Activated T-helper 17 cell treated with anti-CD3 and anti-CD28 coated beads, Interleukin-2, amount 50 U/mL, for 72 hours (primary cell): ENCODE measurements at places on chromosomes 16 and 17. TPM values are rescaled to one million over a fixed set of nuclear protein-coding genes. Genes with fewer than 3 reads are reported as not detected.

DNA sequence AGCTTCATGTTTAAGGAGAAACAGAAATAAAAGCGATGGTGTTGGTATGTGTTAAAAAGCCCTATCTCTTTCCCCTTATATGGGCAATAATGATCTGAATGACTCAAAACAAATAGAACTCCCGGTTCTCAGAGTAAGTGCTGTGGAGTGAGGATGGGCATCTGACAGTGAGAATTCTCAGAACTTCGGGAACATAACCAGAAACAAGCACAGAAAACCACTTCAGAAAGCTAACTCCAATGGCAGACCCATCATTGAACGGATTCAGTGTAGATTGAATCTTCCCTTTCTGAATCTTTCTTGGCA is 67.2 kb downstream of the CDH8 start:
- no peak for ATAC-seq

DNA sequence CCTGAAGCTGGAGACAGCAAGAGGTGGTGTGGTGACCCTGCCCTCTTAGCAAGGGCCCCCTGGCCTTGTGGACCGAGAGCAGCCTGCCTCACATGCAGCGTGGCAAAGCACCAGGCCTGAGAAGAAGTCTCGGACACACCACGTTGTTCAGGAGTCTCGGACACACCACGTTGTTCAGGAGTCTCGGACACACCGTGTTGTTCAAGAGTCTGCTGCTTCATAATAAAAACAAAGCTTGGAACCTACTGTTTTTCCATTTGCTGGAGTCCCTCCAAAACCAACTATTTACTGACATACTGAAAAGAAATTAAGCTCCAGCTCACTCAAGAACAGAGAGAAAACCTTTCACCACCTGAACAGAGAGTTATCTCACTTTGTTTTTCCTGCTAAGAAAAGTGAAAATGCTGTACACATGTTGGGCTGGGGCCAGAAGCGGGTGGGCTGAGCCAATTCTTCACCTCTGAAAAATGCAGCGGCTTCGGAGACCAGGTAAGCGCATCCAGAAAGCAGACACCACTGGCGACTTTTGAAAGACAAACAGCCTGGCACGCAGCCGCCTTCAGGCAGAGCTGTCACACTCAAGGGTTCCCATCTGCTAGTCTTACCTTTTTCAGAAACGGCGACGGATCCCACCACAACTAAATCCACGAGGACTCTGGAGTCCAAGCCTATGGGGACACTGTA is 8.9 kb downstream of the MTHFSD start:
- ATAC-seq: no peak

- peak; percentile 82 for ATAC-seq
These were observed at the start of gene SYT17 for GRCh38 chr16:19167710-19168370. TSS of gene SYT17 (plus strand) at chr16:19168240. CDS start at chr16:19168647, 407 bp downstream.

DNA sequence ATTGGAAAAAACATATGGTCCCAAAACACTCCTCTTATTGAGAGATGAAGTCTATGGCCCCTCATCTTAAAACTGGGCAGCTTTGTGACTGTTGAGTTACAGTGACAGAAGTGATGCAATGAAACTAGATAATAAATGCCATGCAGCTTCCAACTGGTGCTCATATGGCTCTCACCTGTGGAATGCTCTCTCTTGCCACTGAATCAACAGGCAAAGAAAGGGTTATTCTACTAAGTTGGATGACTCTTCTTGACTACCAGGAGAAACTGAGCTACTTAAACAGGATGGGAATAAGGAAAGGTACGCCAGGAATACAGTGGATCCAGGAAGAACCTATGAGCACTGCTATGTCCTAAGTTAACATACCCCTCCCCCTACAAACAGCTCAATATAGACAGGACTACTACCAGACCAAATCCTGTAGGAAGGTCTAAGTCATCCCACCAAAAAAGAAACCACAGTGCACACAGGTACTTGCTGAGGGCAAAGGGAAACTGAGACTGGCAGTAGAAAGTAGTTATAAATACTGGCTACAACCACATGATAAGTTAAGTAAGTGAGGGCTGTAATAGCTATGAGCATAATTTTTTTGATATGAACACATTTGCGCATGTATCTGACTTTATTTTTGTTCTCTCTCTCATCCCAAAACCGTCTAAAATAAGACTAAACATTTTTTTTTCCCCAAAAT is 398.5 kb downstream of the ZFHX3 start:
- ATAC-seq: no peak

The GLP2R gene
- total RNA-seq: not detected

- ATAC-seq: no peak
These were observed 3.6 kb downstream of the RNF43 start for GRCh38 chr17:58413684-58414083.

The VPS35L gene
- total RNA-seq: 38.2 TPM

GRCh38 chr17:68427575-68427974 is 29.7 kb downstream of the WIPI1 start:
- no peak for ATAC-seq

- no peak for ATAC-seq
These were observed 2.8 kb upstream of the SHISA9 start for GRCh38 chr16:12898551-12898950.

DNA sequence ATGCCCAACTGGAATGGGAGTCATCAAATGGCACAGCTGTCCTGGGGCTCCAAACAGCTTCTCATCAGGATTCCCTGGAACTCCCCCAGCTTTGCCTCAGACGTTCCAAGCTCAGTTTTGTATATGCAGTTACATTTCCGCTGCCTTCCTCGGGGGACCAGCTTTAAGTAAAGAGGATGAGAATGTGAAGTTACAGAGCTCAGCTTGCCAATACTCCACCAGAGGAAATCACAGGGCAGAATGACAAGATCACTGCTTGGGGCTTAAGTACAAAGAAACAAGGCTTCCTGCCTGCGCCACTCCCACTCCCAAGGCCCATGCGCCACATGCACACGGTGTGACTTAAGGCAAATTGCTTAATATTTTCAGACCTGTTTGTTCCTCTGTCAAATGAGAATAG is 272.4 kb upstream of the CDH11 start:
- no peak for ATAC-seq

- ATAC-seq: no peak
These were observed 4.3 kb upstream of the KANSL1 start for GRCh38 chr17:46197530-46197929.
